Stimulated activated CD4-positive, alpha-beta T cell treated with anti-CD3 and anti-CD28 coated beads, Interleukin-4, amount 100 ng/mL, for 48 hours (primary cell): ENCODE measurements at places on chromosomes 12 and 14.

DNA sequence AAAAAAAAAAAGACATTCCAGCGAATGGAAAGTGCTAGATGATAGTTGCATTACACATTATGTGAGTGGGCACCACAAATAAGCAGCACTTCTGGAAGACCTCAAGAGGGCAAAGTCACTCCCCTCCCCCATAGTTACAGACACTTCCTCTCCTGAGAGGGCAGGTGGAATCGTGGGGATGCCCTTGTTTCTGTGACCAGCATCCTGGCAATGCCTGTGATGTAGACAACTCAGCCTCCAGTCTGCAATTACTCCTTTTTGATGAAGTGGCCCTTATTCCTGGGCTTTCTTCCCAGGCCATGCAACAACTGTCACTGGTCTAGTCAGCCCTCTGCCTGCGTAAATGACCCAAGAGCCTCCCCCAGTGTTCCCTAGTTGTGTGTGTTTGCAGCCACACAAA lies 104.8 kb downstream of the VRK1 start:
- no peak for DNase-seq

GRCh38 chr12:56099787-56100186 lies 4.6 kb upstream of the PA2G4 start:
- DNase-seq = no peak

DNA sequence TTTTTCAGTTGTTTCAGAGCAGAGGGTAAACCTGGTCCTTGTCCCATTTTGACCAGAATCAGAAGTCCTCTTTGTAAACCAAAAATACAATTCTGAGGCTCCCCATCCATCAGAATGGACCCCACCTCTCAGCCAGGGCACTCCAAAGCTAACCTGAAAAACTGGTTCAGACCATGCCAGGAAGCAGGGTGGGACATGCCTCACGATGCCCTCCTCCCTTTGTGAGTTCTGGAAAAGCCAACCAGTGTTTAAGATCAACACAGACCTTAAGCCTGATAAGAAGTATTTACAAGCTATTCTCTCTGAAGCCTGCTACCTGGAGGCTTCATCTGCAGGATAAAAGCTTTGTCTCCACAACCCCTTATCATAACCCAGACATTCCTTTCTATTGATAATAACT lies 35.4 kb downstream of the TNFAIP2 start:
- no peak for DNase-seq

DNA sequence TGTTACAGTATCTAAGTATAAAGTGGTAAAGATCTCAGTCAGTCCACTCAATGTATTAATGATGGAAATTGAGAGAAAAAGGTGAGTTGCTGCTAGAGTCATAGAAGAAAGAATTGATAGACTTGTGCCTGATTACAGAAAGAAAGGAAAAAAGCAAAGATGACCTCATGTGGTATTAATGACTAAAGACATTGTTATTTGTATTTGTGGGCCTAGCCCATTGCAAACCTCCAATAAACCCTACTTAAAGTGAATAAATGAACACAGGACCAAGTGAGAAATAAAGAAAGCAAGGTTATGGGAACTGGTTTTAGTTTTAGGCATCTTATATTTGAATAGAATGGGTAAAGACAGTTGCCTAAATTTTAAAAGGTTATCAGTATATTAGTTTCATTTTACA lies 105.5 kb downstream of the SYT1 start:
- DNase-seq = no peak

DNA sequence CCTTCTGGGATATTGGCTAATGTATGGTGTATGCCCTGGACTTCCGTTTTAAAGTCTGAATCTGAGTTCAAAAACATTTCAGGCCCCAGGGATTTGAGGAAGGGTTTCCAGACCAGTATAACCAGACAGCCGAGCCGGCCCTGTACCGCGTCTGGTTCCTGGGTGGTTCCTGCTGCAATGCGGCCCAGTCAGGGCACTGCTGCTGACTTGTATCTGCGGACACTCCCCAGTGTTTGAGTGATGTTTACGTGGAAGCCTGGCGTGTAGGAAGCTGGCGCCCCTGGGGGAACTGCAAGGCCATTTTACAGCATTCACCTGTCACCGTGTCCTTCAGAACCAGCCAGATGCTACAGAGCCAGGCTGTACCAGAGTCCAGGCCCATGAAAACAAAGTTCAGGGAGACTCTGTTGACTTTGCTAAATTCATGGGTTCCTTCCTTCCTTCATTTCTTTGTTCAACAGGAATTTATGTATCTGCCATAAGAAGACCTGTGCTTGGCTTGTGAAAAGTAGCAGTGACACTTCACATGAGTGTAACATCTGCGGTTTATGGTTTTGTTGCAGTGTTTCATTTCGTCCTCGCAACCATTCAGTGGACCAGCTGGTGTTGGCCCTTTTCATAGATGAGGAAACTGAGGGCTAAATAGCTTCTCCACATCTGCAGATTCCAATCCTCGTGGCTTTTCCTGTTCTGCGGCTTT lies 16.8 kb downstream of the EML1 start:
- no peak for DNase-seq

- DNase-seq = no peak
These were observed 890 bp downstream of the KRT71 start for GRCh38 chr12:52552055-52552454.

DNA sequence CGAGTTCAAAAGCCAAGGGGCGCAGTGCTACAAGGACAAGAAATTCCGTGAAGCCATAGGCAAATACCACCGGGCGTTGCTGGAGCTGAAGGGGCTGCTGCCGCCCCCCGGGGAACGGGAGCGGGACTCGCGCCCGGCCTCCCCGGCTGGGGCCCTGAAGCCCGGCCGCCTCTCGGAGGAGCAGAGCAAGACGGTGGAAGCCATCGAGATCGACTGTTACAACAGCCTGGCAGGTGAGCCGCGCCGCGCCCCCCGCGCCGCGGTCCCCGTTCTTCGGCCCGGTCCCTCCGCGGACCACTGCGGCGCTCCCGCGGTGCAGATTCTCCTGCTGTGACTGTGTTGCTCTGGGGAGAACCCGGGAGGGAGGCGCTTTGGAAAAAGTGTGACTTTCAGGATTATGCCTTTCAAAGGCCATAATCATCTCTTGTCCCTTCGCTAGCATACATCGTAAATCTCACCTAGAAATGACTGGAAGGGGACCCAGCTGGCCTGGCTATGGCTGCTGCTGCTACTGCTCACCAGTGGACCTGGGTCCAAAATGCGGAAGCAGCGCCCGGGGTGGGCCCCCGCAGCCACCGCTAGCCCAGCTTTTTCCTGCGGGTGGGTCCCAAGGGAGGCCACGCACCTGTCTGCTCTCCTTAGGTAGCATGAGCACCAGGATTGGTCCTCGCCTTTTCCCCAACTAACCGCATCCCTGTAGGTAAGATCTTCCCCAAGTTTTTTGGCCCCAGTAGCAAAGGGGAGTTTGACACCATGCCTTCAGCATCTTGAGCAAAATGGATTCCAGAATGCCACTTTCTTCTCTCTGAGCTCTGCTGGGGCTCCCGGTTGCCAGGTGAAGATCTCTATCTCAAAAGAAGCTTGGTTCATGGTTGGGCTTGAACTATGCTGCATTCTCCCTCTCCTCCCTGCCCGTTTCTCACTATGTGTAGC lies 853 bp downstream of the TTC9 start:
- no peak for DNase-seq

DNA sequence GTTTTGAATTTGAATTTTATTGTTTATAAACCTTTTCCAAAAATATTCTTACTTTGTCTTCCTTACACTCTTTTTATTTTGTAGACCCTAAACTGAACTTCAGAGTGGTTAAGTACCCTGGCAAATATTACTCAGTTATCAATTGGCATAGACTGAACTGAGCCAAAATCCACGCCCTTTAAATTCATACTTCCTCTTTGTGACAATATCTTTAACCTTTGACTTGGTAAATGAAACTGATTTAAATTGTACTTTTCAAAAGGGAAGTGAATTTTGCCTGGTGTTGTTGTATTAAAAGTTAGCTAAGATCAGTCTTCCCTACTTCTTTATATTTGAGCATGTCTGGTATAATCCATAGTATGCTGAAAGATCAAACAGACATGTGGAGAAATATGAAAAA lies 184.3 kb upstream of the USP15 start:
- no peak for DNase-seq

DNA sequence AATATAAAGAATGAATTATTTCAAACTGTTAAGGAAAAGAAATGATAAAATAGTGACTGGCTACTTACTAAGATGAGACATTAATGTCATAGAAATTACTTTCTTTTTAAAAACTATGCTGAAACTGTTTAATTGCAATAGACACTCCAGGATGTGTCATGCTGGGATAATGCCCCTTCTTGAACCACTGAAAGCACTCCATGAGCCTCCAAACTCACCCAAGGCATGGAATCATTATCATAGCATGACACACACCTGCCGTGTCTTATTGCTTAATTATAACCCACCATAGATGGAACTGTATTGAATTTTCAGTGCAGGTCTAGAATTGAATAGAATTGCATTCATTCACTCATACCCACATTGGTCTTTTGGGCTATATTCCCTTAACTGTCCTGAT lies 4.3 kb downstream of the MBIP start:
- DNase-seq = no peak

DNA sequence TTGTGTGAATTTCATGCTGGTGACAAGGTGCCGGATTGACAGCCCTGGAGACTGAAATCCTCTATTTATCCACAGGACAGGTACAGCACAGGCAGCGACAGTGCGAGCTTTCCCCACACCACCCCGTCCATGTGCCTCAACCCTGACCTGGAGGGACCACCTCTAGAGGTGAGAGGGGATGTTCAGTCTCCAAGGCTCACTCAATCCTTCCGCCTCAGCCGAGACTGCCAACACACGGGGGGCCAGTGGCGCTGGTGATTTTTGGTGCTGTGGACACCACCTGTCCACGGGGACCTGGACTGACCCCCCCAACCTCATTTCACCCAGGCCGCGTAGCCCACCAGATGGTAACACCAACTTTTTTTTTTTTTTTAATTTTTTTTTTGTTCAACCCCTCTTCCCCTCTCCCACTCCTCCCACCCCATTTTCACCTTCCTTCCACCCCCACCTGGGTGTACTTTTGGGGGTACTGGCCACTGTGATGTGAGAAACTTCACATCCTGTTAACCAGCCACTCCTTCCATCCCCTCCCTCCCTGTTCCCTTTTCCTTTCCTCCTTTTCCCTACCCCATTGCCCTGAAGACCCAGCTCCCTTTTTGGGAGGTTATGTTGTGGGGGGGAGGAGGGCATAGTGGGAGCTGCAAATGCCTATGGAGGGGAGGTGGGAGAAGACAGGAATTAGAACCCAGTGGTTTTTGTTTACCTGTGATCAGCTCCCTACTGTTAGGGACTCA lies 12.9 kb downstream of the PCBP2 start:
- DNase-seq = no peak

DNA sequence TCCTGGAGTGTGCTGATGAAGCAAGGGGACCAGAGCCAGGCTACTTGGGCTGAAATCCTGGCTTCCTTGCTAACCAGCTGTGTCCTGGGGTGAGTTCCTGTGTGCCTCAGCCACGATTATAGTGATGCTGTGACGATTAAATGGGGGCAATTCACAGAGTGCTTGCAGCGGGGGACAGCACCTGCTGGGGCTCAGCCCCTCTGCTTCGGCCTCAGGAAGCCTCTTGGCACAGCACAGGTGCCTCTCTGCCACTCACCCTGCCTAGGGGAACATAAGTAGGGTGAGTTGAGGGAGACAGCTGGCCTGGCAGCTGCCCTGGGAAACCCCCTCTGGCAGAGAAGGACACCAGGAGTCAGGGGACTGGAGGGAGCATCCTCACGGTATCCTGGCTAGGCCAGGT lies 9.4 kb downstream of the KRT80 start:
- DNase-seq = no peak

- no peak for DNase-seq
These were observed 6.6 kb downstream of the PPP4R4 start for GRCh38 chr14:94180655-94181271.

- DNase-seq = no peak
These were observed 28.0 kb upstream of the DAAM1 start for GRCh38 chr14:59160506-59160905.

DNA sequence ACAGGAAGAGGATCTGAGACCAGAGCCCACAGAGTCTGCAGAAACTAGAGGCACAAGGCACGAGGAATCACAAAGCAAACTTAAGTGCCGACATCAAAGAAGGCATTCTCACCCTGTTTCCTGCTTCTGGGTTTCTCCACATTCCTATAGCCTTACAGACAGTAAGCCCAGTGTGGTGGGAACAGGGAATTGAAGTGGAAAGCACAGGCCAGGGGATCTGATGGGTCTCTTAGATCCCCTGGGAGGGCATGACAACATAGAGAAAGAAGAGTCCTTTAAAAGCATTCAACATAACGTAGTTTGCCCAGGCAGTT lies 75.6 kb upstream of the FRMD6 start:
- no peak for DNase-seq

GRCh38 chr14:61631045-61631687 lies 64.1 kb upstream of the HIF1A start:
- DNase-seq = no peak

GRCh38 chr14:102516531-102517391 lies 7.2 kb upstream of the ANKRD9 start:
- peak; percentile 42 for DNase-seq

DNA sequence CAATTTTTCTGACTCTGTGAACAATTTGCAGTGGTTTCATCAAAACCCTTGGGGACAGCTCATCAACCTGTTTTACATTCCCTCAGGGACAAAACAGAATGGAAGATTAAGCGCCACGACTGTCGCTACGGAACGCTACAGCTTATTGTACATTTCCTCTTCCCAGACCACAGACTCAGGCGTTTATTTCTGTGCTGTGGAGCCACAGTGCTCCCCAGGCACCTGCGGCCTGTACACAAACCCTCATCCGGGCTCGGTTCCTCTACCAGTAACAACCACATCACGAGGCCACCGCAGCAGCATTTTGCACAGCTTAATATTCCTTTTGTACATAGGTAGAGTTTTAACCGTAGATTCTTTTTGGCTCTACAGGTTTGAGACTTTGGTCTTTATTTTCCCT lies 397.4 kb upstream of the OR4E1 start:
- DNase-seq = no peak
